ENCODE measurements at places on chromosomes 6 and 20. TPM values are rescaled to one million over a fixed set of nuclear protein-coding genes. Genes with fewer than 3 reads are reported as not detected.

TFAP2A gene
- 7.3 TPM for total RNA-seq

SLC17A5 gene
- 14.2 TPM for total RNA-seq

HLA-DMA gene
- 19.7 TPM for total RNA-seq

CCM2L gene
- 12.7 TPM for total RNA-seq

SIRT5 gene
- total RNA-seq, result 12.5 TPM

LAMA2 gene
- total RNA-seq, result 90.8 TPM

HLA-DPB1 gene
- 26.6 TPM for total RNA-seq

PSMB9 gene
- 11.2 TPM for total RNA-seq

SDC4 gene
- total RNA-seq, result 122 TPM

CST4 gene
- total RNA-seq, result not detected

FAM209A gene
- total RNA-seq, result not detected

STX16 gene
- total RNA-seq, result 62.2 TPM

Measured in metanephros (tissue), 2 donors.